Left cardiac atrium (tissue), 4 donors: ENCODE measurements at places on chromosomes 1 and 21. TPM values are rescaled to one million over a fixed set of nuclear protein-coding genes. Genes with fewer than 3 reads are reported as not detected.

The OLFML2B gene
- 5.8 TPM for total RNA-seq

The ARHGEF16 gene
- 2.3 TPM for total RNA-seq

The PLA2G2C gene
- not detected for total RNA-seq

The LAPTM5 gene
- total RNA-seq = 68.1 TPM

The FCRLB gene
- 0.77 TPM for total RNA-seq

The GIPC2 gene
- total RNA-seq = 1.9 TPM

The AMY1B gene
- total RNA-seq = not detected

The MAPKAPK2 gene
- total RNA-seq = 219 TPM

- no peak for DNase-seq
These were observed 126.9 kb downstream of the RNF220 start for GRCh38 chr1:44531785-44532566.

GRCh38 chr1:198024782-198025181, 107.6 kb downstream of the LHX9 start:
- no peak for DNase-seq

DNA sequence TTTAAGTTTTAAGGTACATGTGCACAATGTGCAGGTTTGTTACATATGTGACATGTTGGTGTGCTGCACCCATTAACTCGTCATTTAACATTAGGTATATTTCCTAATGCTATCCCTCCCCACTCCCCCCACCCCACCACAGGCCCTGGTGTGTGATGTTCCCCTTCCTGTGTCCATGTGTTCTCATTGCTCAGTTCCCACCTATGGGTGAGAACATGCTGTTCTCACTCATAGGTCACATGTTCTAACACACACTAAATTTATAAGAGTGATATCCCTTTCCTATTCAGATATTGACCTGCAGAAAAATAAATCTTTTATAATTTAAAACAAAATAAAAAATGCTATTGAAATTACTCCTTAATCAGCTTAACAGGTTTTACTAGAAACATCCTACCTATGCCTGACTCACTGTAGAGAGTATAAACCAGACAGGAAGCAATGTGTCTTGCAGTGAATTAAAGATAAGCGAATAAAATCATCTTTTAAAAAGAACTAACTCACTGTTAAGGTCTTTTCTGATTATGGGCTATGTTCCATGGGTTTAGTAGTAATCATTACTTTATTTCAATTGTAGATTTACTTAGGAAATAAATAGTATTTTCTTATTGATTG, 82.0 kb upstream of the DPH5 start:
- no peak for DNase-seq

DNA sequence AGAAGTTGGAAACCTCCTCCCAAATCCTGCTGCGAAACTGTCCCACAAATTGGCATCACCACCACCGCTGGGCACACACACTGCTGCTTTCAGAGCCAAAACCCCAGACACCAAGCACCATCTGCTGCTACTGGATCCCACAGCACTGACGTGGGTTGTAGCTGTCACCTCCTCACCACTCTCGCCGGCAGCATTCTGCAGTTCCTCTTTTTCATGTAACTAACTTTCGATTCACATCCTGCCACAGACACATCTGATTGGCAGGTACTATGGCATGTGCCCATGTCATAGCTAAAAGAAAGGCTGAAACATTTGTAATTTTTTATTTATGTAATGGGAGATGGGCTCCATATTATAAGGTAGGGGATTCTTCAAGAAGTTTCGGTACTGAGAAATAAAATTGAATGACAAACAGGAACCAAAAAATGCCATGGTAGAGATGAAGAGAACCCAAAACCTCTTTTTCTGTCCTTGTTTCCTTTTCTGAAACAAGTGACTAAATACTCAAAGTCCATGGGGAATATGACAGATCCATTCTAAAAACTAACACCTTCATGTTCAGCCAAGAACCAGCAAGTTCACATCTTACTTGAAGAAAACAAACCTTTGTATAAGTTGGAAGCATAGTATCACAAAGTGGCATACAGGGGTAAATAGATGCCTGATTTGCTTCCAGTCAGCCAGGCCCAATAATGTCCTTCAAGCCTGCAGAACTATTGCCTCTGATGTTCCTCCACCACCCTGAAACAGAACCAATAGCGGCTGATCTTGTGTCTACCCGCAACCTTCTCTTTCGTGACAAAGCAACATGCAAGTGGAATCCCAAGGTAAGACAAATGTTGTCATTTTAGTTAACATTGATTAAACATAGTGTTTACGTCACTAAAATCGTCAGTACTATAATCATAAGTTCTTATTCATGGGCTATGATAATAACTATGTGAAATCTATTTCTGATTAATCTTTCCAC, 26.6 kb upstream of the RGS13 start:
- peak; percentile 53 for DNase-seq

DNA sequence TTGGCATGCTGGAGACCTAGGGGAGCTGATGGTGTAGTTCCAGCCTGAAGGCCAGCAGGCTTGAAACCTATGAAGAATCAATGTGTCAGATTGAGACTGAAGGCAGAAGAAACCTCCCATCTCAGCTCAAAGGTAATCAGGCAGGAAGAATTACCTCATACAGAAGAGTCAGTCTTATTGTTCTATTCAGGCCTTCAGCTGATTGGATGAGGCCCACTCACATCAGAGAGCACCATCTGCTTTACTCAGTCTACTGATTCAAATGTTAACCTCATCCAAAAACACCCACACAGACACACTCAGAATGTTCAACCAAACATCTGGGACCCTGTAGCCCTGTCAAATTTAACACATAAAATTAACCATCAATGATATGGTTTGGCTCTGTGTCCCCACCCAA, 13.7 kb upstream of the CCN1 start:
- DNase-seq = no peak

DNA sequence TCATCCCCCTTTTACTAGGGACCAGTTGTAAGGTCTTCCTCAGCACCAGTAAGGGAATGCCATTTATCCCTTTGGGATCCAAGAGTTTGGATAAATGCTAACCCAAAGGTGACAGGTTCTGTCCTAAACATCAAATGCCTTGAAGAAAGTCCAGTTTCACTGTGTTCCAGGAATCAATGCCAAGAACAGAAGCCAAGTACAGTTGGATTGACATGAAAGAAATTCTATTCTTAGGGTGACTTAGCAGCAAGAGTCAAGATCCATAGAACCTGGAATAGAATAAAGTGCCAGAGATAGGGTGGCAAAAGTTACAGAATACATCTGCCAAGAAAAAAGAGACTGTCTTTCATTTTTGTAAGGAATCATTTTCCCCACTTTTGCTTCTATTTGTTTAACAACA, 94.9 kb upstream of the ADAMTS5 start:
- no peak for DNase-seq

DNA sequence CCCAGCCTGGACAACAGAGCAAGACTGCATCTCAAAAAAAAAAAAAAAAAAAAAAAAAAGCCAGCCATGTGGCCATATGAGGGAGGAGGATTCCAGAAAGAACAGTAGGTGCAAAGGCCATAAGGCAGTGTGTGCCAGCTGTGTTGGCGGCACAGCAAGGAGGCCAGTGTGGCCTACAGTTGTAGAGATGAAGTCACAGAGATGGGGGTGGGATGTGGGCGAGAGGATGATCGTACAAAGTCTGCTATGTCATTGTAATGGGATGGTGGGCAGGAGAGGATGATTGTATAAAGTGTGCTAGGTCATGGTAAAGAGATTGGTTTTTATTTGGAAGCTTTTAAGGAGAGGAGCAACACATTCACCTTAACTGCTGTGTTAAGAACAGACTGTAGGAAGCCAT, 9.8 kb upstream of the CR1 start:
- no peak for DNase-seq

DNA sequence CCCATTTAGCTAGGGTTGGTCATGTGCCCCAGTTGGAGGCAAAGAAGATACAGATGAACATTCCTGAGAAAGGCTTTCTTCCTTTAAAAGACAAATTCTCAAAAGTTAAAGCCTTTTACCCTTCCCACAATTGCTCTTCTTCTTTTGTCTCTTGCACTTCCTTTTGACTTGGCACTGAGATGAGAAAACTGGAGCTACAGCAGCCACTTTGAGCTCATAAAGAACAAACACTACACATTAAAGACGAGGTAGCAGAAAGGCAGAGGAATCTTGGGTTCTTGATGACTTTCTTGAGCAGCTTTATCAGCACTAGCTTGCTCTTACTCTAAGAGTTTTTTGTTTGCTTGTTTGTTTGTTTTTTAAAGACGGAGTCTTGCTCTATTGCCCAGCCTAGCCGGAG, 92.2 kb downstream of the DAB1 start:
- DNase-seq = no peak

DNA sequence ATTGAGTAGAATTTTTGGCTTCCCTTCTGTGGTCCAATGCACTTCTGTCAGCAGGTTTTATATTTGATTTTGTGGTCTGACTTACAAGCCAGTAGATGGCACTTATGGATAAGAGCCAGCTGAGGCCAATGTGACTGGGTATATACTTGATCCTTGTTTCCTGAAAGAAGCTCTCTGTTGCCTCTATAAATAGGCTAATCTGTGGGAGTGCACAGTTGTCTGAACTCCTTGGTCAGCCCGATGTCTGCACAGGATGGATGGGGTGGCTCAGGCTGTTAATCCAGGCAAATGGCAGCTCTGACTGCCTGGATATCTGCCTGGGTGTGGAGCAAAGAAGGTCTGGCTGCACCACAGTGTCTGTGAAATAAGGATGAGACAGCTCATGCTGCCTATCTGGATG, 1183.7 kb upstream of the PRMT6 start:
- DNase-seq = no peak

GRCh38 chr1:170483051-170483450, 48.9 kb upstream of the GORAB start:
- DNase-seq = no peak

GRCh38 chr1:2972879-2973575, 48.2 kb upstream of the ACTRT2 start:
- DNase-seq = no peak

- no peak for DNase-seq
These were observed 271.4 kb downstream of the TBX15 start for GRCh38 chr1:118716775-118717174.

DNA sequence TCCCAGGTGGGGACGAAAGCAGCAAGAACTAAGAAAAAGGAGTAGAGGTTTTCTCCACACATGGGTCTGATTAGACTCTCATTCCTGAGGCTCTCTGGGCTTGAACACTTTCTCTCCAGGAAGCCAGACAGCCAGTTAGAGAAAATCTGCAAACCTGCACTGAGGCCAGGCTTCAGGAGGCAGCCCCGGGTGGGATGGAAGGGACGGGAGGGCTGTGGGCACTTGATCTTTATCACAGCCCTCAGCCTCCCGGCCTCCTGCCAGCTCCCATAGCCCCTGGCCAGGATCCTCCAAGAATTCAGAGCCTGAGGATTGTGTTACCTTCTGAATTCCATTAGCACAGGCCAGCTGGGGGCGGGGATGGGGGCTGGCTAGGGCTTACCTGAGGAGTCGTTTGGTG, 40.1 kb downstream of the SERTAD4 start:
- DNase-seq = no peak

- no peak for DNase-seq
These were observed 457.0 kb upstream of the PROX1 start for GRCh38 chr1:213530611-213531320.

GRCh38 chr1:152035539-152036266, 1.1 kb downstream of the S100A11 start:
- DNase-seq = no peak

DNA sequence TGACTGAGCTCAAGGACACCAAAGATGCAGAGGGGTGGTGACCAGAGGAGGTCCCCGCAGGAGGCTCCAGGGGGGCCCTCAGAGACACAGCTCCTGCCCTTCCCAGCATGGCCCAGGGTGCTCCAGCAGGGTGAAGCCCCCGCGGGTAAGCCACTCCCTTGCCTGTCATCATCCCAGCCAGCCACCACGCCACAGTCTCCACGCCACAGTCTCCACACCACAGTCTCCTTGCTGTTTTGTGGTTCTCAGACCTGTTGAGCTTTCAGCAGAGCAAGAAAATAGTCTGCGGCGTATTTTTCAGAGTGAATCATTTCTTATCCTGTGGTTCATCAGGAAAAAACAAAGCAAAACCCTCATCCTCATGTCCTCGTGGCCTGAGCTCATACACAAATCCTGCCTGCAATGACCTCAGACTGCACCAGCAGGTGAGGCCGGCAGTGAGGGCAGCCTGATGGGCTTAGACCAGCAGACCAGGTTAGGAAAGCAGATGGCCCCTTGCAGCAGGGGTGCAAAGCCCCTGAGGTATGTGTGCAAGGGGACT, 25.7 kb upstream of the ABCG1 start:
- no peak for DNase-seq

- DNase-seq = no peak
These were observed 140.6 kb upstream of the SAMSN1 start for GRCh38 chr21:14686466-14687267.

GRCh38 chr1:19468397-19468956, 16.9 kb downstream of the CAPZB start:
- peak; percentile 55 for DNase-seq

DNA sequence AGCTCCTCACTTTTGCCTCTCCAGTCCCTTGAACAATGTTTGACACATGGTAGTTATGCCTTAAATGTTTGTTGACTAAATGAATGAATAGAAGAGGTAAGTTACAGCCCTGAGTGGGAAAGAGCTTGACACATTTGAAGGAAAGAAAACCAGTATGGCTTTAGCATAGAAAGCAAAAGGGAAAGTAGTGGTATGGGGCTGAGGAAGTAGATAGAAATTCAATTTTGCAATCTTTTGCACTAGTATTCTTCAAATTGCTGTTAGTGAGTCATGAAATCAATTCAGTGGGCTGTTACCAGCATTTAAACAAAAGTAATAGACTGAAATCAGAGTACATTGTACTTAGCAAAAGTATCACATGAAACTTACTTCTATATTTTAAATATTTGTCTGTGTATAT, 21.1 kb downstream of the PLA2G4A start:
- DNase-seq = no peak

DNA sequence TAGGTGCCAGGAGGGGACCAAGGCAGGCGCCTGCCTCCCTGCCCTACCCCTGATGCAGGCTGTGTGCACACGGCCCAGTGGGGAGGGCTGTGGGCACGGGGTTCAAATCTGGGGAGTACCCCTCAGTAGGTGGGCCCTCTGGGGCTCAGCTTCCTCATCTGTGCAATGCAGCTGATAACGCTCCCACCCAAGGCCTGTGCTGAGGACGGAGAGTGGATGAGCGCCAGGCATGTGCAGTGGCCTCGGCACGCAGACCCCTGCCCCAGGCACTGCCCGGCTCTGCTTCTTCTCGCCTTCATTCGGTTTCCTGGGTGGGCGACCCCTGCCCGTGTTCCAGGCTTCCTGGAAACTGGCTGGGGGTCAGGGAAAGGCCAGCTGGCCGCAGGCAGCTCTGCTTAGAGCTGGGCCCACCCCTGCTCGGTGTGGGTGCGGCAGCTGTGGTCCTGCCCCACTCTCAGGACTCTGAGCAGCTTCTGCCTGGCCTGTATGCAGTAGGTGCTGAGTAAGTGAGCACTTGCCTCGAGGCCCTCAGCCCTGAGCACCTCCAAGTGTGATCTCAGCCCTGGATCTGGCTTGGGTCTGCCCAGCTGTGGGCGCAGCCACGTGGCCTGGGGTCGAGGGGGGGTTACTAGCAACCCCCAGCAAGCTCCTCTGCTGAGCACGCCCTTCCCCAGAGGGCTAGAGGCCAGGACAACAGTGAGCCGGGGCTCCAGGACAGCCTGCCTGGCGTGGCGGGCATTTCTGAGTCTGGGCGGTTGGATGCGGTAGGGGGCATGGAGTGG, 11.9 kb upstream of the TNFRSF14 start:
- DNase-seq = no peak
